MM.1S (cell line): ENCODE measurements at places on chromosomes 4 and X.

GRCh38 chrX:9533611-9534010, 68.8 kb downstream of the TBL1X start:
- H3K27me3 ChIP-seq: no peaks in the 10 kb centered on the region
- H3K36me3 ChIP-seq: no peaks in the 10 kb centered on the region
- no peak for DNase-seq
- no peak overlapping the region for H3K4me3 ChIP-seq
- no peak overlapping the region for H3K27ac ChIP-seq

- DNase-seq: no peak
- no peaks in the 10 kb centered on the region for H3K36me3 ChIP-seq
- no peak overlapping the region for H3K27ac ChIP-seq
- H3K4me1 ChIP-seq: no peaks in the 10 kb centered on the region
- H3K4me3 ChIP-seq: no peak overlapping the region
These were observed 43.9 kb downstream of the SEL1L3 start for GRCh38 chr4:25818876-25819275.

DNA sequence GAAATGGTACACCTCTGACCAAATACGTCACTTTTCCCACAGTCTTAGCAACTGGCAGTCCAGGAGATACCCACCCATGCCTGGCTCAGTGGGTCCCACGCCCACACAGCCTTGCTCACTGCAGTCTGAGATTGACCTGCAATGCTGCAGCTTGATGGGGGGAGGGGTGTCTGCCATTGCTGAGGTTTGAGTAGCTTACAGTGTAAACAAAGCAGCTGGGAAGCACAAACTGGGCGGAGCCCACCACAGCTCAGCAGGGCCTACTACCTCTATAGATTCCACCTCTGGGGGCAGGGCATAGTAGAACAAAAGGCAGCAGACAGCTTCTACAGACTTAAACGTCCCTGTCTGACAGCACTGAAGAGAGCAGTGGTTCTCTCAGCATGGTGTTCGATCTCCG, 52.7 kb downstream of the AMER1 start:
- H3K4me3 ChIP-seq: no peak overlapping the region
- no peaks in the 10 kb centered on the region for H3K36me3 ChIP-seq
- H3K27me3 ChIP-seq: no peaks in the 10 kb centered on the region
- no peak overlapping the region for H3K27ac ChIP-seq
- no peak for DNase-seq

GRCh38 chr4:114921790-114922591, 191.4 kb downstream of the NDST4 start:
- no peaks in the 10 kb centered on the region for H3K27me3 ChIP-seq
- no peaks in the 10 kb centered on the region for H3K36me3 ChIP-seq
- H3K4me3 ChIP-seq: no peak overlapping the region
- no peak overlapping the region for H3K27ac ChIP-seq

GRCh38 chr4:6458528-6458927, 13.9 kb downstream of the PPP2R2C start:
- H3K4me1 ChIP-seq: no peaks in the 10 kb centered on the region
- no peak overlapping the region for H3K4me3 ChIP-seq
- no peaks in the 10 kb centered on the region for H3K36me3 ChIP-seq
- peaks cover 94% of the 10 kb centered on the region for H3K27me3 ChIP-seq

- peak overlapping the region; percentile 37; the same call in 1 of the 2 replicates for H3K27ac ChIP-seq
- DNase-seq: no peak
- no peaks in the 10 kb centered on the region for H3K36me3 ChIP-seq
These were observed 1.3 kb downstream of the SH3TC1 start for GRCh38 chr4:8200302-8200975.
